ENCODE measurements at places on chromosomes 7 and 10. TPM values are rescaled to one million over a fixed set of nuclear protein-coding genes. Genes with fewer than 3 reads are reported as not detected.

GRCh38 chr10:5565205-5565545, 40.4 kb downstream of the CALML3 start:
- DNase-seq = peak; percentile 39

PTPN20 gene
- total RNA-seq = 2.2 TPM

FAM131B gene
- not detected for total RNA-seq

- no peak for DNase-seq
Observed at GRCh38 chr10:74928742-74929191, 102.4 kb downstream of the KAT6B start.

SPDYE16 gene
- total RNA-seq = 0.15 TPM

- DNase-seq = no peak
Observed at GRCh38 chr10:112969542-112969941, 19.5 kb downstream of the TCF7L2 start.

DNA sequence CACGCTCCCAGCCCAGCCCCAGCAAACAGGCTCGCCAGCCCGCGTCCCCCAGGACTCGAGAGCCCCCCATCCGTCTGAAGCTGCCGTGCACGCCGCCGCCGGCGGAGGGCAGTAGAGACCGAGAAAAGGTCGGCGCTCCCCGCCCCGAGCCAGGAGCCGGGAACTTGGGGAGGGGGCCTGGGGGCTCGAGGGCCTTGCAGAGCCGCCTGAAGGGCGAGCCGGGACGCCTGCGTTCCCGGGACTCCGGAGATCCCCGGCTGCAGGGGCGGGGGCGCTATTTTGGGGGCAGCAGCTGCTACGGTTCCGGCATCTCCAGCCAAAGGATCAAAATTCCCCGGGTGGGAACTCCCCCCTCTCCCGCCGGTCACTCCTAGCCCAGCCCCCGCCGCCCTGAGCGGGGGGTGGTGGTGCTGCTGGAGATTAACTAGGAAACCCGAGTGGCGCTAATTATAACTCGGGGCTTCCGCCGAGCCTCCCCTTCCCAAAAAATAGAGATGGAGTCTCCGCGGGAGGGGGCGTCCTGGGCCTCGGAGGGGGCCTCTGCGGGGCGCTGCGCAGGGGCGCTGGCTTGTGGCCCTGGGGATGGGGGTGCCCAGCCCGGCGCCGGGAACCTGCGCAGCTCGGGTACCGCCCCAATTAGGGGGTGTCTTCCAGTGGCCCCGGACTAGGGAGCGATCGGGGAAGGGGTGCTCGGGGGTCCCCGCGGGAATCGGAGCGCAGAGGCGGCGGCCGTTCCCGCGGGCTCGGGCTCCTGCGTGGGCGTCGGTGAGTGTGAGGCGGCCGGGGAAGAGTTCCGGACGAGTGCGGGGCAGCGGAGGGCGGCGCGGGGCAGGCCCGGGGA, 608 bp downstream of the ACHE start:
- DNase-seq = peak; percentile 88

DNA sequence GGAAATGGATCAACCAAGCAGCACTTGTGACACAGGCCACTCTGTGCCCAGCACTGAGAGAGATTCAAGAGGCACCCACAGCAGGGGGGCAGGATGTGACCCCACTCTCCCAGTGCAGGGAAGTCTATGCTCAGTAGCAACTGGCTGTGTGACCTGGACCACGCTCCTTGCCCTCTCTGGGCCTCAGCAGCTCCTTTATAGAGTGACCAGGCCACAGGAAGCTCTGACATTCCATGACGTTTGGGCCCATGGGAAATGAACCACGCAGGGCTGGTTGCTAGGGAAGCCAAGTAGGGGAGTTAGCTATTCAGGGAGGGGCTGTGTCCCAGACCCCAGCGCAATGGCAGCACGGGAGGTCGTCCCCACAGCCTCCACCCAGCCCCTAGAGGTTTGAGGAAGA, 232.6 kb downstream of the USP6NL start:
- no peak for DNase-seq

DNA sequence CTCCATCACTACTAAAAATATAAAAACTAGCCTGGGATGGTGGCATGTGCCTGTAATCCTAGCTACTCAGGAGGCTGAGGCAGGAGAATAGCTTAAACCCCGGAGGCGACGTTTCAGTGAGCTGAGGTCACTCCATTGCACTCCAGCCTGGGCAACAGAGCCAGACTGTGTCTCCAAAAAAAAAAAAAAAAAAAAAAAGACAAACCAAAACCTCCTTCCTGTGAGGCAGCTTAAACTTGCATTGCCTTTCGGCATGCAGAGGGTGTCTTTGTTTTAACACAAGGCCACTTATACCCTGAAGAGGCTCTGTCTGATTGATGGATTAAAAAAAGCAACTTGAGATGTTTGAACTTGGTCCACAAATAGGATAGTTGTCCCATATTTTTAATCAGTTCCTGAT, 128.4 kb upstream of the RSU1 start:
- no peak for DNase-seq

CDHR3 gene
- total RNA-seq = not detected

GRCh38 chr10:122141821-122142640, 129.1 kb upstream of the BTBD16 start:
- DNase-seq = no peak

INA gene
- 2.5 TPM for total RNA-seq

GRCh38 chr7:140142031-140142430, 34.8 kb downstream of the KDM7A start:
- DNase-seq = no peak

- DNase-seq = no peak
Observed at GRCh38 chr7:668139-668931, 58.2 kb upstream of the DNAAF5 start.

TMEM236 gene
- total RNA-seq = 0.88 TPM

- DNase-seq = no peak
Observed at GRCh38 chr10:110815354-110816004, 56.2 kb upstream of the PDCD4 start.

ELN gene
- 5.6 TPM for total RNA-seq

DNA sequence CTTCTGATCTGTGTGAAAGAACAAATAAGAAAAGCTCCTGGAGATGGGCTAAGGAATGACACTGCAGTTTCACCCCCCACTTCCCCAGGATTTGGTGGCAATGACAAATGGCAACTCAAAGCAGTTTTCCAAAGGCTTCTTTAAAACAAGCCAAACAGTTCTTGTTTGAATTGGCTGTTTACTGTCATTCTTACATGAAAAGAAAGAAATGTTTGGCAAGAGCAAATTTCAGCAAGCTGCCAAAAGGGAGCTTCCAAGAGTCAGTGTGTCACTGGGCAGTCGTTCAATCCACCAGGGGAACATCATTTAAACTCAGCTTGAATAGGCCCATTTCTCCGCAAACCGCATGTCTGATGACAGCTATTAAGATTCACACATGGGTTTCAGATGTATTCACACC, 119.0 kb upstream of the RHOBTB1 start:
- DNase-seq = no peak

DNA sequence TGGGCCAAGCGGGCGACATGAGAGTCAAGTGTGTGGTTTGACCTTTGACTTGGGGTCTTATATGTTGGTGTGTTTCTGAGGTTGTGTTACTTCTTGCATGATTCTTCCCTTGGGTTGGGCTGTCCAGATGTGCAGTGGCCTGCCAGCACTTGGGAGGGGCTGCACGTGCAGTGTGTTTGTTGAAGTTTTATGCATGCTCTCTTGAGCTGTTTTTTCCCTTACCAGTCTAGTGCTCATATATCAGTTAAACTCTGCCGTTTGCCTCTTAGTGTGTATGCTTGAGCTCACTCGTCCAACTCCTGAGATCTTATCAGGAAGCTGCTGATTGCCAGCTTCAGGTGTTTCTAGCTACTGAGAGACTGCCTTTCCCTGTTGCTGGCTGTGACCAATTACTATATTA, 23.1 kb downstream of the SP4 start:
- no peak for DNase-seq

RTKN2 gene
- 0.67 TPM for total RNA-seq

SYCE1 gene
- total RNA-seq = not detected

PVRIG gene
- total RNA-seq = 0.13 TPM

GRCh38 chr10:128625926-128626325, 499.7 kb upstream of the MKI67 start:
- DNase-seq = peak; percentile 64

C10orf67 gene
- total RNA-seq = 1.3 TPM

GIMAP1 gene
- 2.2 TPM for total RNA-seq

DNA sequence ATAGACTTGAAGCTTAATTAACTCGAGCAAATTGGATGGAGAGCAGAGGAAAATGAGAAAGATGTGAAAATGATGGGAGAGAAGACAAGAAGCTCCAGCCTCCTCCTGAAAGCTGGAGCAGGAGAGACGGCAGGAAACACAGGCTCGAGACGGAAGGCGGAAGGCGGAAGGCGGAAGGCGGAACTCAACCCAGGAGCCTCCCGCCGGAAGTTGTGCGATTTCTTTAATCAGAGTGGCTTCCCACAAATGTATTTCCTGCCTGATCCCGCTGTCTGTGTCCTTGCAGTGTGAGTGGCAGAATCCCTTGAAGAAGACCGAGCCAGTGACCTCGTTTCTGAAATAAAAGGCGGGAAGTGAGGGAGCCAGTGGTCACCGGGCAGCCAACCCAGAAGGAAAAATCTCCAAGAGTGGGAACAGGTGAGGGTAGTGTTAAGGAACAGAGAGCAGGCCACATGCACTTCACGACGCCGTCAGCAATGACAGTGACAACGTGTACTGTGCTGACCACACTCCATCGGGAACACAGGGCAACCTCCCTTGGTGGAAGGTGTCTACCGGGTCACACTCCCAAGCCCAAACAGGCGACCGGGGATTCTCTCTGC, 117.0 kb upstream of the RNF32 start:
- no peak for DNase-seq

DNA sequence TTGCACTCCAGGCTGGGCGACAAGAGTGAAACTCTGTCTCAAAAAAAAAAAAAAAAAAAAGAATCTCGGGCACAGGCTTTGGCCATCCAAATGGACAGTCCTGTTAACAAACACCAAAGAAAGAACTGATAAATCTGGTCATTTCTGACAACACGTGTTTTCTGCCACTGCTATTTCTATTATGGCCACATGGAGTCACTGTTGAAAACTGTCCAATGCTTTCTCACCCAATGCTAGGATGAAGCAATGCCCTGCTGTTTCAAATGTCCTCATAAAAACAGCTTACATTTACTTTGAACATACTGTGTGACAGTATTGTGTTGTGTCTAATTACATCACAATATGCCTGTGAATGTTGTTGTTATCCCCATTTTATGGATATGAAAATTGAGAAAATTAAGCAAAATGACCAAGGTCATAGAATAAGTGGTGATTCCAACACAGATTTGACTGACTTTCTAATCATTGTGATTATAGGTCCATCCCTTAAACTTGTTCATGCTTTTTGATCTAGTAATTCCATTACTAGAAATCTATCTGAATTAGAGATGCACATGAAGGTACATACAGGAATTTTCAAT, 19.9 kb upstream of the MAP3K8 start:
- DNase-seq = no peak

ANKRD61 gene
- not detected for total RNA-seq

DNA sequence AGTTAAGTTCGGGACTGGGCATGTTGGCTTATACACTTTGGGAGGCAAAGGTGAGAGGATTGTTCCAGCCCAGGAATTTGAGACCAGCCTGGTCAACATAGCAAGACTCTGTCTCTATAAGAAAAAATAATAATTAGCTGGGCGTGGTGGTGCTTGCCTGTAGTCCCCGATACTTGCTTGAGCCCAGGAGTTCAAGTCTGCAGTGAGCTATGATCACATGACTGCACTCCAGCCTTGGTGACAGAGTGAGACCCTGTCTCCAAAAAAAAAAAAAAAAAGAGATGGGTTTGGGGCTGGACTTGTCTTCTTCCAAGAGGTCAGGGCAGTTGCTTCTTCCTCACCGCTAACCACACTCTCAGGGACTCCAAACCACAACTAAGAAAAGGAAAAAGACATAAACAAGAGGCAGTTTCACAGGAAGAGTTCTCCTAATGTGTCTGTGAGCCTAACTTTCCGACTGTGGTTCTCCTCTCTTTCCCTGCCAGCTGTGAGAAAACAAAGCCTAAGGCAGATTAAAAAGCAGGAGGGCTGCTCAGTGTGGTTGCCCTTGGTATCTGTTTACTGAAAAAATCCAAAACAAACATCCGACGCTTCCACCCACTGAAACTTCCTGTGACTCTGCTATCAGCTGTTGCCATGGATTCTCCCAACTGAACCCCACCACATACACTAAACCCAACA, 2.4 kb upstream of the SERPINE1 start:
- no peak for DNase-seq

GRCh38 chr7:27324246-27324645, 81.6 kb downstream of the EVX1 start:
- no peak for DNase-seq

CYP3A7 gene
- total RNA-seq = 0.65 TPM

FOXP2 gene
- 11.9 TPM for total RNA-seq

DNA sequence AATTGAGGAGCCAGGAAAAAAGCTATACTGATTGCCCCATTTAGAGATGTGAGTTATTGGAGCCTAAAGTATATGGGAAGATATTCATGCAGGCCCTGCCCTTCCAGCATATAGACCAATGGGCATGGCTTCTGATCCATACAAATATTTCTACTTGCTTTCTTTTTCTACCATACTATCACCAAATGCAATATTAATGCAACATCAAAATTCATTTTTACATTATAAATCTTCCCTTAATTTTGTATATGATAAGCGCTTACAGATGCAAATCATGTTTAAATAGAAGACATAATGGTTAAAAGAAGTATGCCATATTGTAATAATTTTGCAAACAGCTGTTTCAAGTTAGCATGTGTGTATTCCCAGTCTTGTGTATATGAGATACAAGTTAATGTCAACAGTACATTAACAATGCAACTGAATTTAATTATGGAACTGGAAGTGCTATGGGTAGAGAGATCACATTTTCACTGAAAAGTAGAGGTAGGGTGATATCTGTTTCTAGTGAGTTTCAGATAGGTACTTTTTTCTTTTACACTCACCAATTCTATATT, 24.6 kb upstream of the WNT16 start:
- DNase-seq = no peak

- no peak for DNase-seq
Observed at GRCh38 chr7:148553979-148554378, 36.6 kb upstream of the C7orf33 start.

DNA sequence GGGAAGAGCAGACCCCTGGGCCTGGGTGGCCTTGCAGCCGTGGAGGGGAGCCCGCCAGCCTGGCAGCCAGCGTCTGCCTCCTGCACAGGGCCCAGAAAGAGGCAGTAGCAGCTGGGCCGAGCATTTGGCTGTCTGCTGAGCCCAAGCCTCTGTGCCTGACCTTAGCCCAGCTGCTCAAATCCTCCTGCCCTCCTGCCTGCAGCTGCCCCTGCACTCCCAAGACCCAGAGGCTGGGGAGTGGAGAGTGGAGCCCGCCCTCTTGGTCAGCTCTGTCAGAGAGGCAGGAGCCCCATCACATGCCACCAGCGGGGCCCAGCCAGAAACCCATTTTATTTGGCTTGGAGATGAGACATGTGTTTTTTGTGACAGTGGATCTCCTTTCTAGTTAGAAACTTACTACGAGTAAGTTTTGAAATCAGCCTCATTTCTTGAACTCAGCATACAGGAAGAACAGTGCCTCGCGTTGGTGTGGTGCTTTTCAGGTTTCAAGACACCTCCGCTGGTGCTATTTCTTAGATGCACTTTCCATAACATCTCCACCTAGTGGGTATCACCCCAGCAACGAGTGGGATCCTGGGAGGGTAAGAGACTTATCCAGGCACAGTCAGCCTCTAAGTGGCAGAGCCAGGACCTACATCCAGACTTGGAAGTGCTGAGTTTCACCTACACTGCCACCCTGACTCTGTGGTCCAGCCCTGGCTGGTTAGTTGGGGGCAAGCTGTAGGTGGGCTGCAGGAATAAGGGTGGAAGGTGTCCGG, 477.1 kb downstream of the RPS24 start:
- no peak for DNase-seq

- peak; percentile 73 for DNase-seq
Observed at GRCh38 chr7:55546814-55547213, 25.5 kb downstream of the VOPP1 start.

GRCh38 chr10:98373260-98374040, 41.5 kb downstream of the PYROXD2 start:
- DNase-seq = no peak
